ENCODE measurements at places on chromosomes 5 and 9.

DNA sequence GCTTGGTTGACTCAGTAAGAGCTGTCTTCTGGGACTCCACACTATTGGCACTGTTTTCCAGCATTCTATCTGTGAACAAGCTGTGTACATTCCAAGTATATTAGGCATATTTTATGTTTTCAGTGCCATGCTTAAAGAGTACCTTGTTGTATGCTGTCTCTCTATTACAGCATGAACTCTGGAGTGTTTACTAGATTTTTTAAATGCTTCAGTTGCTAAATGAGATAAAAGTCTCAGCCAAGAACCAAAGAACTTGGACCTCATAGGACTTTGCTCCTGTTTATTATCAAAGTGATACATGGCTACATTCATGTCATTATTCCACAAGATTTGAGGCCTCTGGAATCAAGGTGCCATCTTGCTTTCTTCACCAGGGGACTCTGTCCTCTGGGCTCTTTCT is 167.2 kb downstream of the C9orf152 start:
- DNase-seq = no peak

- no peak for DNase-seq
These were observed 49.2 kb upstream of the HMHB1 start for GRCh38 chr5:143762636-143763220.

DNA sequence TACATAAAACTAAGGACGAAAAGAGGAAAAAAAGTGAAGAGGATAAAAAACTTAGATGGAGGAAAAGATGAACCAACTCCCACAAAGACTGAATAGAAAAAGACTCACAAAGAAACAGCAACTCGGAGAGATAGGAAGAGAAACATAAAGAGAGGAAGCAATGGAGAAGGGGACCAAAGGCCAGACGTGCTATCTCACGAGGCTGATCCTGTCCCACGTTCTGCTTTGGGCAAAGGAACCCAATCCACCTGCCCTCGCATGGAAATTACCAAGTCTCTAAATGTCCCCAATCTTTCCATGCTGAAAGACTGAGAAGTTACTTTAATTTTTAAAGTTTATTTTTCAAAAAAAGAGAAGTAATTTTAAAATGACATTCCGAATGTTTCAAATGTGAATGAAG is 36.6 kb downstream of the TMEM245 start:
- no peak for DNase-seq

DNA sequence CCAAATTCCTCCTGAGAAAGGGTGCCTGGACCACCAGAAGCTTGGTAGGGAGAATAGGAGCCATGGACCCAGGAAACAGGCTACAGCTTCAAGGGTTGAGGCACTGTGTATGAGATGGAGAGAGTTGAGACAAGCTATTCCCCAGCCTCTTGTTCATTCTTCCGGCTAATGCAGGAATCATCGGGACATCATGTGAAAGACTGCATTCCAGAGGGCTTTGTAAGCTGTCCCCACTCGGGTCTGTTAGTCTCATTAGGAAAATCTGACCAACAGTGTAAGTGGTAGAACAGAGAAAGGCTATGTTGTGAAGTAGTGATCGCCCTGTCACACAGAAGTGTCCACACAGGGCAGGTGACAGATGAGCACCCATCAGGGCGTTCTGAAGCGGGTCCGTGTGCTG is 81.4 kb downstream of the GABBR2 start:
- DNase-seq = no peak

DNA sequence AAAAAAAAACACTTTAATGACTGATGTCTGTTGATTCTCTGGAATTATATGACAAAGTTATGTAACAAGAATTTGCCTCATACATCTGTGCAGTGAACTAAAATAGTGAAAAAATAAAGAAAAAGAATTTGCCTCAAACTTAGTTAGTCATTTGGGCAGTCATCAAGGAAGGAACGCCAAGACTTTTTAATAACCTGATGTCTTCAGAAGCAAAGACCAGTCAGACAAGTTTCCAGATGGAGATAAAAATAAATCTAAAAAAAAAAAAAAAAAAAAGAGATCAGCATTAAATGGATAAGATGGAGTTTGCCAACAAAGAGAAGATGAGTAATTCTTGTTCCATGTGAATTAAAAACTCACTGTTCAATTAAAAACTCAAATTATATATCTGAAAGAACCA is 52.3 kb upstream of the JMY start:
- no peak for DNase-seq

- DNase-seq = no peak
These were observed 63.3 kb downstream of the DPYSL3 start for GRCh38 chr5:147446523-147446922.

All from effector CD4-positive, alpha-beta T cell (primary cell).